NCI-H1694 treated with DMSO at 0.1 percent for 48 hours (cell line): ENCODE measurements at places on chromosomes 12 and 14.

GRCh38 chr14:97280526-97280925 is 483.3 kb downstream of the VRK1 start:
- no peak for DNase-seq

GRCh38 chr12:51970904-51971646 is 19.6 kb downstream of the ACVR1B start:
- no peak for DNase-seq

DNA sequence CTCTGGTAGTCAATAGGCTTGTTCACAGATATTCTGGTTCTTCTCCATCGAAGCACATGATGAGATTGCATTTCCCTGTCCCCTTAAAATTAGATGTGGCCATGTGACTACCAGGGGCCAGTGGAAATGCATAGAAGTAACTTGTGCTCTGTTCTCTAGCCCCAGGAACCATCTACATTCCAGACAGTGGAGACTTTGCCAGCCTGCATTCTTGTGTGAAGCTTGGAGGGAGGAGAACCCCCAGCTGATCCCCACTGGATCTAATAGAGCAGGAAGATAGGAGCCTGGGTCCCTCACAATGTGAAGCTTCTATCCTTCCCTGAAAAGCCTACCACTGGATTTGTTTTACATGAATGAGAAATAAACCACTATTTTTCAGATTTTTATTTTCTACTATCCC is 130.1 kb downstream of the KITLG start:
- DNase-seq = no peak

DNA sequence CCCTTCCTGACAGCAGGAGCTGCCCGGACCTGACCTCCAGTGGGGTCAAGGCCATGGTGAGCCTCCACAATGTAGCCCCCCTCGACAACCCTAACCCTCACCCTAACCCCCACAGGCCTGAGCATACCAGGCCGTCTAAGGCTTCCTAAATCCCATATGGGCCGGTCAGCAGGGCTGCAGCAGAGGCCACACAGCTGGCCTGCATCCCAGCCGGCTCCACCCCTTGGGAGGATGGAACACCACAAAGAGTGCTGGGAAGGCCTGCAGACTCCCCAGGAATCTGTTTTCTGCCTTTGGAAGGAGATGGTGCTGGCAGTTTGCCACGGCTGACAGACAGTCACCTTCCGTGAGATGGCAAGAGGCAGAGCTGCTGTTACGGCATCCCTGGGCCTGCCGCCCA is 2.8 kb downstream of the TMEM179 start:
- peak; percentile 95 for DNase-seq

GRCh38 chr14:77804592-77804991 is 4.7 kb downstream of the ADCK1 start:
- DNase-seq = peak; percentile 61

DNA sequence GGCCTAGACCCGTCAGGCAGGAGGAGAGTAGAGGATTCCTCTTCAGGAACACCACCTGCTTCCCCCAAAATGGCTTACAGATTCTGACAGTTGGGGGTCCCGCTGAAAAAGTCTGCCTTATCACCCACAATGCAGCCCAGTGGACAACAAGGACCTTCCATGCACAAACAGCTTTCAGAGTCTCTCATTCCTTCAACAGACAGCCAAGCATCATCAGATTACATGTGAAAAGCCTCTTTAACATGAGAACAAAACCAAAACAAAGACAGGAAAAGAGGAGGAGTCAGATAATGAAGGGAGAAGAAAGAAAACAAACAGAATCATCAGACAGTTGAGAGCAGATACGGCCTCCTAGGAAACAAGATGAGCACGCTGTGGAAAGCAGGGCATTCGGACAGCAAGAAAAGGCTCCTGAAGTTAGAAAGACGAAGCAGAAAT is 18.3 kb downstream of the KCTD10 start:
- DNase-seq = no peak

DNA sequence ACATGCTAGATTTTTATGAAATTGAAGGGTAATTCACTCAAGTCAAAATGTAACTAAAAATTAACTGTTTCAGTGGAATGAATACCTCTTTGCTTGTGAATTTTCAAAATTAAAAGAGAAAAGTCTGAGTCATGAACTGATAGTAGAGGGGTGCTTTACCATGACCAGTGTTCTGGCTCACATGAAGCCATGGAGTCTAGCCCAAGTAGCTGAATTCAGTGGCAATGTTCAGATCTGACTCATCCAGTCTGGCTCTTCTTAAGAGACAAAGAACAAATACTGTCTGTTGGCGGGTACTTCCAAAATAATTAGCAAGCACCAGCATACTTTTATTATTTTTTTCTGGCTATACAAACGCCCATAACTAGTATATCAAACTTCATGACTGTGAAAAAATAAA is 366.3 kb upstream of the GARIN6 start:
- no peak for DNase-seq

DNA sequence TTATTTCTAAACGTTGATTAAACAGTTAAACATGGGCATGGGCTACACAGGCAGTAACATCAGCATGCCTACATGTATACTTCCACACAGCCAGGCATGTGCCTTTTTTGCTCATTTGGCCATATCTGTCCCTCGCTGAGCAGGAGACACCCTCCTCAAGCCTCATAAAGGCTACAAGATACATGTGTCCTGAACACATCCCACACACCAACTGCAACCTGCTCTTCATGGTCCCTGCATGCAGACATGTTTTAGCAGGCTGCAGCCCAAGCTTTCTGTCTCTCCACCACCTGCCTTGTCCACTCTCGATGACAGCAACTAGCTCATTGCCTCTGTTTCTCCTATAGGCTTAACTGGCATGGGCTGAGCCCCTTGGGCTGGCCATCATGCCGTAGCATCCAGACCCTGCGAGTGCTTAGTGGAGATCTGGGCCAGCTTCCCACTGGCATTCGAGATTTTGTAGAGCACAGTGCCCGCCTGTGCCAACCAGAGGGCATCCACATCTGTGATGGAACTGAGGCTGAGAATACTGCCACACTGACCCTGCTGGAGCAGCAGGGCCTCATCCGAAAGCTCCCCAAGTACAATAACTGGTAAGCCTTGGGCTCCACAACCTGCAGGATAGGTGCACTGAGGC is 2.6 kb downstream of the PCK2 start:
- DNase-seq = no peak

DNA sequence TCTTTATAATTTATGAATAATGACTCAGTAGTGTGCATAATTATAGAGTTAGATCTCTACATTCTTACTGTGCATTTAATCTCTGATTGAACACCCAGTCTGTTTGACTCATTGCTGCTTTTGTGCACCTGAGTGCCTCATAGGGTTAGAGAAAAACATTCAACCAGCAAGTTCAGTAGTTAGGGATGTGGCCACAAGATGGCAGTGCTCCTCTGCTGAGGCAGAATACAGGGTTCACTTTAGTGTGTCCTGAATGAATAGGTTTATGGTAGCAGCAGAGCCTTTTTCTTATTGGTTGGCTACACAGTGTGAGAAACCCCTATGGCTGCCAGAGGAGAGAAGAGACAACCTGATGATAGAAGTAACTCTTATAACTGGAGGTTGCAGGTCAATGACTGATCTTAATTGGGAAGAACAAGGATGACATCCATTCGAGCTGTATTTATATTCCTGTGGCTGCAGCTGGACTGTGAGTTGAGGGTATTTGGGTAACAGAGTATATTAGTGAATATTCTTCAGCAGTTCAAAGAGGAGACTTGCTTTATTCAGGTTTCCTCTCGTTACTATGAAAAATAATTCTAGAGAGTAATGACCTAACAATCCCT is 194.9 kb upstream of the OR4E1 start:
- DNase-seq = peak; percentile 30

DNA sequence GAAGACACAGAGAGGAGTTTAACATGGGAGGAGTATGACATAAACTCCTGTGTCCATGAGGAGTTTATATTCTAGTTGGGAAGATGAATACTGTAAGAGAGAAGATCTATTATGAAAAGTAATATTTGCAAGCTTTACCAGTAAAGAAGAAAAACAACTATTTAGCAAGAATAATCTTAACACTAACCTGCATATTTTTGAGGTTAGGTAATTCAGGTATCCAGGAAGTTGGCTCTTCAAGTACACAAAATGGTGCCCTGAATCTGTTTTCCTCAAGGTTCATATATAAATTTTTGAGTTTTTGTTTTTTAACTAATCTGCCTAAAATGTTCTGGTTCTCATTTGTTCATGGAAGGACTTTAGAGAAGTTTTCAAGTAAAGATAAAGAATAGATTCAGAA is 33.9 kb upstream of the KCNMB4 start:
- DNase-seq = no peak

GRCh38 chr12:32305163-32305562 is 94.2 kb upstream of the FGD4 start:
- DNase-seq = peak; percentile 52

GRCh38 chr14:72341237-72341636 is 409.0 kb downstream of the RGS6 start:
- no peak for DNase-seq

DNA sequence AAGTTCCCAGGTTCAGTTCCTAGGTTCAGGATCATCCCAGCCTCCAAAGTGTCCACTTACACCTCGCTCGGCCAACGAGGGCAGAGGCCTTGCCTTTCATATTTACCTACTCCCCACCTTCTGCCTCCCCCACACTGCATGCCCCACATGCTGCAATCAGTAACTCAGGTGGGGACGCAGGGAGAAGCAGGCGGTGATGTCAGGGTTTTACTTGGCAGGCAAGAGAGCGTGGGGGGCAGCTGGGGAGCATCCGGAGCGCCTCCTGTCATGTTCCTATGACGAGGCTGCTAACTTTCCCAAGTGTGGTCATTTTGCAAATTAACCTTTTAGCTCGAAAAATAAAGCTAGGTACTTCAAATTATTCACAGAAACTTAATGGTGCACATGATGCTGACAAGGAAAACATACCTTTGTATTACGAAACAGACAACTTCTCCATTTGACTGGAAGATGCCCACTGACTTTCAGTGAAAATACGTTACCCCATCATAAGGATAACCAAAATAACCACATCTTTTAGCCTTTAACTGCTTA is 53.8 kb downstream of the SETD3 start:
- DNase-seq = no peak

GRCh38 chr14:53153702-53154112 is 584 bp upstream of the DDHD1 start:
- no peak for DNase-seq

DNA sequence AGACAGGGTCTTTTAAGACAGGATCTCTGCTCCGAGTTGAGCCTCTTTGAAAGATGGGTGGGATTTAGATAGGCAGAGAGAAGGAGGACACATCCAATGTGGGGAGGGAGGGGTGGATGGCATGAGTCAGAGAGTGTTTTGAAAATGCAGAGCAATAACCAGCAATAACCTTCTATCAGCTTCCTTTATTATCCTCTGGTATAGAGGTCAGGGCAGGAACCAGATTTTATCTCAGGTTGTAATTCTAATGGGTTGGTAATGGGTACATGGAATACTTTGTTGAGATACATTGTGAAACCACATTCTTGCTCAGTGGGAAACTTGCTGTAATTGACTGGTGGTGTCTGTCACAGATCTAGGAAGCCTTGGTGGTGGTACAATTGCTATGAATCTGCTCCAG is 37.6 kb upstream of the CCDC63 start:
- no peak for DNase-seq

GRCh38 chr12:65565601-65566560 is 258.4 kb upstream of the HMGA2 start:
- no peak for DNase-seq

DNA sequence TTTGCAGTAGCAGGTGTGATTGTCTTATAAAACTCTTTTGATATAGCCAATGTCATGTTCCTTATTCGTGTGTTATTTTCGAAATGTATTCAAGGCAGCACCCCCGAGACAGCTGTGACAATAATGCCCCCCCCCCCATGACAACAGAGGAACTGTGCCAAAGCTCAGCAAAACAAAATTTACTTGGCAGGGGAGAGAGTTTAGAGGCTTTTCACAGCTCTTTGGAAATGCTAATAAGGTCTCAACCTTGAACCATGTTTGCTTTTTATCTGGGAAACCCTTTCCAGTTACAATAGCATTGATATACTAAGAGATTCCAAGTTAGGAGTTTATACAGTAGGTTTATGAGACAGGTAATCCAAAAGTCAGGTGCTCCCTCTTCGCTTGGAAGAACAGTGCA is 56.4 kb upstream of the USP44 start:
- no peak for DNase-seq

- DNase-seq = no peak
Observed at GRCh38 chr12:105554223-105554678, 223.8 kb downstream of the C12orf75 start.

GRCh38 chr12:13661005-13661887 is 320.2 kb downstream of the GRIN2B start:
- peak; percentile 76 for DNase-seq

GRCh38 chr14:92497391-92497790 is 16.2 kb upstream of the RIN3 start:
- no peak for DNase-seq

GRCh38 chr14:69819607-69820006 is 22.6 kb upstream of the SLC10A1 start:
- no peak for DNase-seq

- no peak for DNase-seq
Observed at GRCh38 chr12:67394550-67394949, 125.4 kb downstream of the CAND1 start.

- no peak for DNase-seq
Observed at GRCh38 chr12:47216150-47216677, 136.5 kb upstream of the AMIGO2 start.

GRCh38 chr12:67716817-67717216 is 68.3 kb downstream of the DYRK2 start:
- no peak for DNase-seq

GRCh38 chr12:100826323-100826722 is 31.7 kb downstream of the ANO4 start:
- DNase-seq = no peak

DNA sequence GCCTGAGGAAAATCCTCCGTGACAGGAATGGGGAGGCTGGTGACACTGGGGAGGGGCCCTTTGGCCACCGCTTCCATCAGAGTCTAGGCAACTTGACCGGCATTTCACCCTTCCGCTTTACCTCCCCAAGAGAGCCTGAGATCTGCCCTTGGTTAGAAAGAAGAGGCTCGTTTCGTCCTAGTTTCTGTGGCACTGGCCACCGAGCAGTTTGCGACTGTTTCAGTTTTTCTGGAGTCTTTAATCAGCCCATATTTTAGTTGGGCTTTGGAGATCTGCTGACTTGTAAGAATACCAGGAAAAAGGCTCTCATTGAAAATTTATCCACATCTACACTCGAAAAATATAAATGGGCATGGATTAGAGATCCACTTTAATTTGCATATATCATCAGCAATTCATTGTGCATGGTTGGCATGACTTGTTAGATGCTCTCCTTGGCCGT is 414 bp upstream of the ANKS1B start:
- no peak for DNase-seq

DNA sequence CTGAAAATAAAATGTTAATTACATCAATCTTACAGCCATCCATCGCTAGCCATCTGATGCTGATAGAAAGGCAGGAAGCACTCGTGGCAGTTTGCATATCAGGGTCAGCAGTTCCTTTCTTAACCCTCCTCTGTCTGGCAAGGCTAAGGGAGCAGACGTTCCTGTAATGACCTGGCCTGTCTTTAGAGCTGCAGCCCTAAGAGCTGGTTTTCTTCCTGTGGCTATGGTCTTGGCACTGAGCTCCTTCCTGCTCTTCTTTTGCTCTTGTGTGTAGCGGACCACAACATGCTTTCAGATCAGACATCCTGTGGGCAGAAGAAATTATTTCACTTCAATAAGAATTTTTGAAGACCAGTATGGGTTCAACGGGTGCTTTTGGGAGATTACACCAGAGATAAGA is 170.4 kb downstream of the DAD1 start:
- DNase-seq = no peak
